ENCODE measurements at places on chromosomes 5 and 9.

GRCh38 chr5:173672891-173673290 lies 56.4 kb upstream of the BOD1 start:
- DNase-seq, result no peak

- DNase-seq, result no peak
Observed at GRCh38 chr5:131532031-131532640, 102.9 kb downstream of the RAPGEF6 start.

- DNase-seq, result no peak
Observed at GRCh38 chr5:150503977-150504620, 3.8 kb upstream of the NDST1 start.

- DNase-seq, result no peak
Observed at GRCh38 chr5:610744-611730, 1.1 kb upstream of the CEP72 start.

Data from T-helper 9 cell (primary cell).